ENCODE measurements at places on chromosomes 2 and 18. TPM values are rescaled to one million over a fixed set of nuclear protein-coding genes. Genes with fewer than 3 reads are reported as not detected.

DNA sequence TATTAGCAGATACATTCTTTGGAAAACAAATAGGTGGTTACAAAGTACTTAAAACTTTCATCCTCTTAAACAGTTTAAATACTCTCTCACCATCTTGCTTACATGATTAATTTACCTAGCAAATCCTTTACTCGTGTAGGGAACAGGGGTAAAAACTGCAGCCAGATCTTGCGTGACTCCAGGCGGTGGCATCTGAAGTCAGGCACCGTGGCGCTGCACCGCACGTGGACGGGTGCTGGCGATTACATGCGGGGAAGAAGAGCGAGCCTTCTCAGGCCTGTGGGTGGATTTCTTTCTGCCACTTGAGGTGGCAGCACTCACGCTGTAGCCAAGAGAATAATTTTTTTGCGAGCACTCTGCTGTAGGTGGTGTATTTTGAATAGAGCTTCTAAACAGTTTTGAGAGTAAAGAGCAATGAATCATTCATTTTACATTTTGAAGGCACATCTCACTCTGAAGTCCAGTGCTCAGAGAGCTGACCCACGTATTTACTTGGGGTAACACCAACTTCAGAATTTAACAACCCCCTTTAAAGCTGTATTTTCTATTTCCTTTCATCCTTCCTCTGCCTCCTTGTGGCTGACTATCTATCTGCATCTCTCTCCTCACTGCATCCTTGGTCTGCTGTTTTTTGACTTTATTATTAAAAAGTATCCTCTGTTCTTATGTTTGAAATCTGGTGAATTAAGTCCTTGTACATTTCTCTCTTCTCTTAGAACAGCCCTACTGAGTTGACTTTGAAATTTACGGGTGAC lies 68.9 kb downstream of the EPAS1 start:
- H3K27ac ChIP-seq: no peak overlapping the region
- no peaks in the 10 kb centered on the region for H3K4me1 ChIP-seq
- DNase-seq: no peak
- H3K36me3 ChIP-seq: peaks cover 4% of the 10 kb centered on the region
- no peaks in the 10 kb centered on the region for H3K27me3 ChIP-seq
- no peak overlapping the region for H3K4me3 ChIP-seq

The RAMP1 gene
- 1.6 TPM for total RNA-seq

GRCh38 chr18:37964885-37965571 lies 399.4 kb upstream of the CELF4 start:
- no peak for DNase-seq
- H3K36me3 ChIP-seq: no peaks in the 10 kb centered on the region
- H3K27ac ChIP-seq: no peak overlapping the region
- H3K4me1 ChIP-seq: no peaks in the 10 kb centered on the region
- H3K4me3 ChIP-seq: no peak overlapping the region

DNA sequence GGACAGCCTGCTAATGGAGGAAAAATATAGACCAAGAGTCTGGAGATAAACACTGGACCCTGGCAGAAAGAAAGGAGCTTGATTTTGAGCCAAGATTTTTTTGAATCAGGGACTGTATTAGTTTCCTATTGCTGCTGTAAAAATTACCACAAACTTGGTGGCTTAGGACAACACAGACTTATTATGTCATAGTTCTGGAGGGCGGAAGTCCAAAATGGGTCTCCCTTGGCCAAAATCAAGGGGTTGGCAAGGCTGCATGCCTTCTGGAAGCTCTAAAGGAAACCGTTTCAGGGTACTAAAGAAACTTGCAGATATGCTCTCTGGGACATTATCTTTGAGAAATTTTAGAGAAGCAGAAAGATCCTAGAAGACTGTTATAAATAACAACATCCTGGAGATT lies 140.1 kb downstream of the BABAM2 start:
- no peak overlapping the region for H3K4me3 ChIP-seq
- no peak overlapping the region for H3K27ac ChIP-seq
- H3K4me1 ChIP-seq: no peaks in the 10 kb centered on the region
- no peak for DNase-seq

DNA sequence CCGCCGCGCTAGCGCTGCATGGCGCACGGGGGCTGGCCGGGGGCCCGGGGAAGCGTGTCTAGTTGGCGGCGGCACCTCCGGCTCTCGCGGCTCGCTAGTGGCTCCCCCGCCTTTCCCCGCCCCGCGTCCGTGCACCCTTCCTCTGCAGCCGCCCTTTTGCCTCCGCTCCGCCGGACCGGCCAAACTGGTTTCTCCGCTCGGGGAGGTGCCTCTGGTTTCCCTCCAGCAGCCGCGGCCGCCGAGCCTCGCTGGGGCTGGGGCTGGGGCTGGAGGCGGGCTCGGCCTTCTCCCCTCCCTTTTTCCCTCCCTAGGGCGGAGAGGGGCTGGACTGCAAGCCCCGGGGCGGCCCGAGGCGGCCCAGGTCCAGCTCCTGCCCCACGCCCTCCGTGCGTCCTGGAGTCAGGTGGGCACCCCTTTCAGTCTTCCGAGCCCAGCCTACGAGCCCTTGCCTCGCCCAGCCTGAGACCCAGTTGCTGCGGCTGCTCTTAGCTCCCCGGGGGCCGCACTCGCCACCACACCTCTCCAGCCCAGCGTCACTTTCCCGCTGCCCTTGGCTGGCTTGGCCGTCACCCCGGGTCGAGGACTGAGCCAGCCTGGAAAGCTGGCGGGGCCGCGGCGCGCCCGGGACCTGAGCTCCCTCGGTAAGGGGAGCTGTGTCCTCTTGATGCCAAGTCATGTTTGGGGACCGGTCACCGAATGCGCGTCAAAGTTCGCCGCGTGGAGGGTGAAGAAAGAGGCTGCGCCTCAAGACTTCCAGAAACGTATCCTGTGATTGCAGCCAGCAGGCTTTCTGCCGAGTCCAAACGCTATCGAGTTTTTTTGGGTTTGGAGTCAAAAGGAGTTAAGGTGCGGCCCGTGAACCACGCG lies at the start of gene ATP8B1:
TSS of gene ATP8B1 (minus strand) at position 213 of the 867 bp plus-strand sequence. CDS start 71,508 bp downstream, outside the sequence.
- peak within 1 kb of the TSS; percentile 83 for H3K27ac ChIP-seq
- H3K27me3 ChIP-seq: no peaks in the 10 kb centered on the region
- no peaks in the 10 kb centered on the region for H3K4me1 ChIP-seq

- no peak overlapping the region for H3K4me3 ChIP-seq
- H3K4me1 ChIP-seq: no peaks in the 10 kb centered on the region
- DNase-seq: peak; percentile 38
- no peak overlapping the region for H3K27ac ChIP-seq
- no peaks in the 10 kb centered on the region for H3K36me3 ChIP-seq
- H3K27me3 ChIP-seq: no peaks in the 10 kb centered on the region
These were observed 456.3 kb downstream of the DLGAP1 start for GRCh38 chr18:3998698-3999333.

DNA sequence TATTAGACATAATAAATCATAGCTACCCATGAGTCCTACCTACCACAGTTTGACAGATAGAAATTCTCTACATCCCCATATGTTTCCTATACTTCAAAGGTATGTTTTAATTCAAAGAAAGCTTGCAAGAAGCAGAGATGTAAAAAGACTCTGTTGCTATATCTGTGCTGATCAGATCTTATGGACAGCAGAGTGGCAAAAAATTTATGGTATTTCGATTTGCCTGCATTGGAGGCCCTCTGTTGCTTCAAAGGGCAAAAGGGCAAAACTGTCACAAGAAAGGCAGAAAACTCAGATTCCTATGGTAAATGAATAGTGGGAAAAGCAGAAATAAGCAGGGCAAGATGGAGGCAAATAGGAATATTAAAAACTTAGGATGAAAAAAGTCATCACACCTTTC lies 447.8 kb upstream of the SPHKAP start:
- H3K27me3 ChIP-seq: no peaks in the 10 kb centered on the region
- H3K36me3 ChIP-seq: no peaks in the 10 kb centered on the region
- no peak for DNase-seq
- H3K4me1 ChIP-seq: peaks cover 14% of the 10 kb centered on the region
- no peak overlapping the region for H3K4me3 ChIP-seq

The CDCA7 gene
- total RNA-seq: 58.1 TPM

GRCh38 chr2:100782380-100782878 lies 37.5 kb upstream of the NPAS2 start:
- peak overlapping the region; percentile 63 for H3K27ac ChIP-seq
- H3K27me3 ChIP-seq: no peaks in the 10 kb centered on the region
- H3K36me3 ChIP-seq: no peaks in the 10 kb centered on the region
- no peak for DNase-seq

DNA sequence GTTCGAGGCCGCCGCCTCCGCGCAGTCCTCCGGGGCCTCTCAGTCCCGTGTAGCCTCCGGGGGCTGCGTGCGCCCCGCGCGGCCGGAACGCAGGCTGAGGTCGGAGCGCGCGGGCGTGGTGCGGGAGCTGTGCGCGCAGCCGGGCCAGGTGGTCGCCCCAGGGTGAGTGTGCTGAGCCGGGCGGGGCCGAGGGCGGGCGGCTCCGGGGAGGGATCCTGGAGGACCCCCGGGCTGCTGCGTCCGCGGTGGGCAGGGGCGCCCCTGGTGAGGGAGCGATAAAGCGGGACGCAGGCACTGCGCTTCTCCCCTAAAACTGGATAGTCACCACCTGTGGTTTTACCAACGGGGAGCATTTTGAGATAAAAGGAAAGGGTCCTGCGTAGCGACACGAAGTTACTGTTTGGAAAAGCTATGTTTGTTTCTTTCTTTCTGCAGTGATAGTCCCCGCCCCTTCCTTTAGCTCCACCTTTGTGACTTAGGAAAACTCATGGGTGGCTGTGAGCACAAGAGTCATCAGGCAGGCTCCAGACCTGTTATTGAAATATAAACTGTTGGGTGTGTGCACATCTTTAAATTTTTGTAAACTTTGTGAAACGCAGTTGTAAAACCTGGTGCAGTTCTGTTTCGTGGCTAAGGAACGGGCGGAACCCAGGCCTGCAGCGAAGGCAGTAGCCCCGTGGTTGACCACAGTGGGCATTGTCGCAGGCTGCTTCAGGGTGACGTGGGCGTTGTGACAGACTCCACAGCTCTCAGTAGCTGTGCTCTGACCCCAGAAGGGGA lies 687 bp downstream of the CTDP1 start:
- H3K27me3 ChIP-seq: no peaks in the 10 kb centered on the region
- no peaks in the 10 kb centered on the region for H3K4me1 ChIP-seq
- DNase-seq: no peak
- H3K36me3 ChIP-seq: no peaks in the 10 kb centered on the region
- peak overlapping the region; percentile 87 for H3K4me3 ChIP-seq

DNA sequence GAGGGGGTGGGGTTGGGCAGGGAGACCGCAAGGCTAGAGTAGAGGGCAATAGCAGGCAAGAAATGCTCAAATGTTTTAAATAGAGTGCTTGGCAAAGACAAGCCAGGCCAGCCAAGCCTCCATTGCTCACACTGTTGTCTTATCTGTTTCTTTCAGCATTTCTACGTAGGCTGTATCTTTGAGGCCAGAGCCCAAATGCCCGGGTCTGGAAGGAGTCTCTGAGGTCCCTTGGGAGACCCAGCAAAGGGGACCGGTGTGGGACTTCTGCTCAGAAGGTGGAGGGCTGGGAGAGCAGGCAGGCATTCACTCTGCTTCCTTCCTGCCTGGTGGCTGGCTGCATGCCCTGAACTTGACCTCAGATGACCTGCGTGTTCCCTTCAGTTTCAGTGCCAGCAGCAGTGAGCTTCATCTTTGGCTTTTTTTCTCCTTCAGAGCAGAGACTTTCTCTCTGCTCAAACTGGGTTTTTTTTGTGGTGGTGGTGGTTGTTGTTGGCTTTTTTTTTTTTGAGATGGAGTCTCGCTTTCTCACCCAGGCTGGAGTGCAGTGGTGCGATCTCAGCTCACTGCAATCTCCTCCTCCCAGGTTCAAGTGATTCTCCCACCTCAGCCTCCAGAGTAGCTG lies 13.7 kb upstream of the TET3 start:
- H3K27me3 ChIP-seq: no peaks in the 10 kb centered on the region
- H3K27ac ChIP-seq: no peak overlapping the region
- DNase-seq: no peak
- no peaks in the 10 kb centered on the region for H3K36me3 ChIP-seq

GRCh38 chr2:80328159-80328571 lies 23.6 kb upstream of the LRRTM1 start:
- no peak overlapping the region for H3K4me3 ChIP-seq
- no peaks in the 10 kb centered on the region for H3K36me3 ChIP-seq
- DNase-seq: no peak
- H3K27me3 ChIP-seq: no peaks in the 10 kb centered on the region

GRCh38 chr18:67301592-67301991 lies 214.9 kb downstream of the DSEL start:
- no peak for DNase-seq
- H3K27me3 ChIP-seq: no peaks in the 10 kb centered on the region
- H3K4me3 ChIP-seq: no peak overlapping the region
- H3K27ac ChIP-seq: no peak overlapping the region
- no peaks in the 10 kb centered on the region for H3K36me3 ChIP-seq

DNA sequence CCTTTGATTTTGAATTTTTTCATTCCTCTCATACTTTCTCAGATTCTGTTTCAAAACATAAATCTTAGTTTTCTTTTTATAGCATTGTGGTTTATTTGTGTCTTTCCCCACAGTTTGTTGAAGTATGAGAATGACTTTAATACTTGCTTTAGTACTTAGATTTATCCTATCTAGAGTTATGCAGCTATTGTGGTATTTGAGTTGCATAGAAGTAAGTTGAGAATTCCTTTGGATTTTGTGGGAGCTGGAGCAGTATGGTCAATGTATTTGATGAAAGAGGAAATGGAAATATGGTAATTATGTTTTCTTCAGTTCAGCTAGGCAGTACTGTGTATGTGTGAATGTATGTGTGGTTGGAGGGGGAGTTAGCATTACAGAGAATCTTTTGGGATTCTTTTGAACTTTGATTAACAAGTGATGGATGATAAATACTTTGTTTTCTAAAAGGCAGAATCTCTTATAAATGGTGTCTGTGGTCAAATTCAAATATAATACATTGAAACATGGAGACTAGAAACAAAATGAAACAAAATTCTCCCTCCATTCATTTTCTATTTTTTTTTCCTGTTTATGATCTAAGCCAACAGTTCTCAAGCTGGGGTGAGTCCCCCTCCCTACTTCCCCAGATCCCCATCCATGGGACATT lies 3.0 kb downstream of the ACVR2A start:
- no peaks in the 10 kb centered on the region for H3K27me3 ChIP-seq
- H3K4me3 ChIP-seq: no peak overlapping the region
- H3K27ac ChIP-seq: no peak overlapping the region
- peaks cover 9% of the 10 kb centered on the region for H3K4me1 ChIP-seq
- no peaks in the 10 kb centered on the region for H3K36me3 ChIP-seq

- no peak overlapping the region for H3K4me3 ChIP-seq
- no peak for DNase-seq
- H3K27ac ChIP-seq: no peak overlapping the region
- no peaks in the 10 kb centered on the region for H3K36me3 ChIP-seq
- H3K4me1 ChIP-seq: no peaks in the 10 kb centered on the region
These were observed 15.9 kb upstream of the NMUR1 start for GRCh38 chr2:231546014-231546715.

DNA sequence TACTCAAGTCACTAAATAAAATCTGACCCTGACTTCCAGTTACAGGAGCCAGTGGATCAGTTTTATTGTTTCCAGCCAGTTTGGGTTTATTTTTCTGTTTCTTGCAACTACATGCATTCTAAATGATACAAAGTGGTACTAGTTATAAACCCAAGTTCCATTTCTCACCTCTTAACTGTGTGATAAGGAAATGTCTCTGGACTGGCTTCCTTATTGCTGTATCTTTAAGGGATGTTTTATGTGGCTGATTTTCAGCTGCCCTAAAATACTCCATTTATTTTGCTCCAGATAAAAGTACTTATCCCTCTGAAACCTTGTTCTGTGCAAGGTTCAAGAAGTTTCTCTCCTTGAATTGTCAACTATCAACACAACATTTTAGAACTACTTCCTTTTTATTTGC lies 107.9 kb upstream of the DLX2 start:
- H3K36me3 ChIP-seq: no peaks in the 10 kb centered on the region
- no peaks in the 10 kb centered on the region for H3K27me3 ChIP-seq
- H3K4me3 ChIP-seq: no peak overlapping the region
- no peak overlapping the region for H3K27ac ChIP-seq

The MYL12B gene
- 457 TPM for total RNA-seq

- H3K27me3 ChIP-seq: no peaks in the 10 kb centered on the region
- H3K4me1 ChIP-seq: no peaks in the 10 kb centered on the region
- no peak overlapping the region for H3K4me3 ChIP-seq
- H3K36me3 ChIP-seq: no peaks in the 10 kb centered on the region
- DNase-seq: no peak
These were observed 155.0 kb upstream of the REG3G start for GRCh38 chr2:78870343-78870967.

All from Caco-2 (cell line).